ENCODE measurements at places on chromosomes 4 and X.

GRCh38 chrX:118220509-118220908, 103.9 kb upstream of the KLHL13 start:
- DNase-seq = no peak

- peak; percentile 69 for DNase-seq
Observed at GRCh38 chrX:151396825-151397740, at the start of gene VMA21. TSS of gene VMA21 (plus strand) at chrX:151397206. CDS start at chrX:151397309, 103 bp downstream.

- no peak for DNase-seq
Observed at GRCh38 chrX:46551494-46552128, 6.4 kb upstream of the ZNF674 start.

DNA sequence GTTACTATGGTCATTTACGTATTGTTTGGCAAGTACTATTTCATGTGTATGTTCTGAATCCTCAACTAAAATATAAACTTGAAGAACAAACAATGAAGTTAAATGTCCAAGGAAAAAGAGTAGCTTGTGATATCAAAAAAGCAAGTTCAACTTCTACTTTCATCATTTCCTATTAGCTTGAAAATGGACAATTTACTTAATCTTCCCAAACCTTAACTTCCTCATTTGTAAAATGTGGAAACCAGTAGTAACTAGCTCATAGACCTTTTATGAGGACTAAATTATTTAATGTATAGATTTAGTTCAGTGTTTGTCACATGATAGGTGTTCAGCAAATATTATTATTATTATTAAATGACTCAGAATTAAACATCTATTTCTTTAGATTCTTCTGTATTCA, 276.8 kb upstream of the TET2 start:
- no peak for DNase-seq

- DNase-seq = no peak
Observed at GRCh38 chrX:111090458-111090857, 5.5 kb upstream of the PAK3 start.

- no peak for DNase-seq
Observed at GRCh38 chr4:54228056-54228527, 1.0 kb upstream of the PDGFRA start.

- DNase-seq = no peak
Observed at GRCh38 chr4:55038176-55038890, 87.1 kb downstream of the KDR start.

GRCh38 chr4:47287735-47288134, 175.8 kb downstream of the COMMD8 start:
- no peak for DNase-seq

Measured in globus pallidus (tissue), 1 donor.